ENCODE measurements at places on chromosomes 7 and 10.

- no peak for DNase-seq
These were observed 1381.5 kb upstream of the CELF2 start for GRCh38 chr10:9636216-9636615.

DNA sequence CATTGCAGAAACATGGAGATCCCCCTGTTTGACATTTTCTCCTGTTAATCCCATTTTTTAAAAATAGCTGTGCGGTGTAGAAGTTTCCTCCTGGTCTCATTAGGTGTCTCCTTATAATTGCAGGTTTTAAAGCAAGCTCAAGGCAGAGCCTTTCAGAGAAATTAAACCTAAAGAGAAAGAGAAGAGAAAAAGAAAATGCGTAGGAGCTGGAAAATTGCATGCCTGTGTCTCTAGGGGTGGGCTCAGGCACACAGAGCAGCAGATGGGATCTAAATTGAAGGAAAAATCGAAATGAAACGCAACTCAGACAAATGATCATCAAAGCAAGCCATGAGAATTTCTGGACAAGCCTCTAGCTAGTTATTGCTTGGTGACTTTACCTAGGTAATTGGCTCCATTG lies 40.1 kb downstream of the GPR26 start:
- no peak for DNase-seq

DNA sequence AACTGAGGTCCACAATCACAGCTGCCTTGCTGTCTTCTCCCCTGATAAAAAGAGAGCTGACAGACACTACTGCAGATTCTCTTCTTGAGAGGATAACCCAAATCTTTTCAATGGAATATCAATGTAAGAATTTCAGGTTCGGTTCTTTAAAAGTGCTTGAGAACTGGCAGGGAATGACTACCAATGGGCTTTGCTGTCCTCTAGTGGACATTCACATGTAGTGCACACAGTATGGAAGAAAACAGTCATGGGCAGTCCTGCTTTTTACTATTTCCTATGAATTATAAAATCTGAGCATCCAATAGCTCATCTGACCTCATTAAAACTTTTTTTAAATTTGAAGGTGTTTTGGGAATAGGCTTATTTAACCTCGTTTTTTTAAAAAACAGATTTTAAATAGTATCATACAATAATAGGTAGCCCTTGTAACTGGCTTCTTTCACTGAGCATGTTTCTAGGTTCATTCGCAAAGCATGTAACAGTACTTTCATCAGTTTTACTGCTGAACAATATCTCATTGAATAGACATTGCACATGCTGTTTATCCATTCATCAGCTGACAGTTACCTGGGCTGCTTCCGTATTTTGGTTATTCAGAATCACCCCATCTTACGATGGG lies 18.3 kb downstream of the FZD9 start:
- DNase-seq, result peak; percentile 53

DNA sequence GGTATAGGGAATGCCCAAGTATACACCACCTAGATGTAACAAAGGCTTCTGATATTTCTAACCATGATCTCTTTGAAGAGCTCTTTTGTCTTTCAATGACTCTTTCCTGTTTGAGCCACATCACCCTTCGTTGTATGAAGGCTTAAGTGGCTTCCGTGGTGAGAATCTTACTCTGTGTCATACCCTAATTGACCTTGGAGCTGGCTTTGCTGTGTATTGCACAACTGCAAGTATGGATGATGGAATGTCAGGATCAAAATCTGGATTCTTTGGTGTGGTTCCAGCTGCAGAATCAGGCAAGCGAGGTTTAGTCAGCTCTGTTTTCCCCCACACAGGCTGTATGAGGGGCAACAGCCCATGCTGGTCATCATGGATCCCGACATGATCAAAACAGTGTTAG lies 16.0 kb downstream of the CYP3A43 start:
- DNase-seq, result no peak

GRCh38 chr10:82922046-82922445 lies 1047.1 kb downstream of the NRG3 start:
- no peak for DNase-seq

GRCh38 chr7:157426463-157427301 lies 89.9 kb downstream of the DNAJB6 start:
- DNase-seq, result no peak

DNA sequence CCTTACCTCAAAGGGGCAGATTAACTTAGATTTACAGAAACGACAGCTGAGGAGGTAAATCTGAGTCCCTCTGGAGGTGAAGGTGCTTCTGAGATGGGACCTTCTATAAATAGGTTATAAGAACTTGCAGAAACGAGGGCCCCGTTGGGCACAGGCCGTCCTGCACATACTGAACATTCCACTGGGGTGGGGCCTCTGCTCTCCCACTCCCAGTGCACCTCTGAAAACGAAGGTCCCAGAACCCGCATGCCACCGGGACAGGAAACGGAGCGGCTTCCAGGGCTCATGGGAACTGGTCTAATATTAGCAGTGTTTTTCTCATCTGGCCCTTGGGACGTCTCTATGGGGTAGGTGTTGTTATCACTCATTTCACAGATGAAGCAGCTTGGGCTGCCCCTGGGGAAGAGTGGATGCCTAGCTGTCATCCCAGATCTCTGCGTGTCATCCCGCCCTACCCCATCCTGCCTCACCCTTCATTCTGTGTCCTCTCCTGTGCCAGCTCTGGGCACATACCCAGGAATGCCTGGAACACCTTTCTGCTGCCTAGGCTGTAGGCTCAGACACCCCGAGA lies 19.6 kb downstream of the C10orf62 start:
- no peak for DNase-seq

DNA sequence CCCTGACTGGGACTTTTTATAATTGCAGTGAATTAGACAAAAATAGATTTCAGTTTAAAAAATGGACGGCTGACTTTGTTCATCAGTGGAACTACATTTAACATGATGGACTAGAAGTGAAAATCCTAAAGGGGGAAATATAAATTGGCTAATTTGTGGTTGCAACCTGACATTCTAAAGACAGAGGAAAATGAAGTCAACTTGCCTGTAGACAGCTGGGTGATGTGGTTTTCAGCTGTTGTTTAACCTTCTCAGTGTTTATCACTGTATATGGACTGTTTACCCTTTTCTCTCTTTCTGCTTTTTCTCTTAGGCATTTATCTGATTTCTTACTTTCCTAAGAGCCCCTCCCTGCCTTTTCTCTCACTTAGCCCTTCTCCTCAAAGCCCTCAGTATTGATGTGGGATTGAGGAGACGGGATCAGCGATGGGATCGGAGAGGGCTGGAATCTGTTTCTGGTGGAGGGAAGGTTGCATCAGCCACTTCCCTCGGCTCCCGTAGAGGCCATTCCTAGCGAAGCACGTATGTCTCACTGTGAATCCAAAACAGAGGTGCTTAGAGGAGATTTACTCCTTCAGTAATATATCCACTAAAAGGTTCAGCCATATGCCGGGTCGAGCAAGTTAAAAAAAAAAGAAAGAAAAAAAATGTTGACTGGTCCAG lies 109.0 kb upstream of the KLF6 start:
- DNase-seq, result no peak

- DNase-seq, result peak; percentile 33
These were observed 17.9 kb upstream of the AGK start for GRCh38 chr7:141533149-141533949.

GRCh38 chr7:158018971-158019645 lies 568.5 kb downstream of the PTPRN2 start:
- DNase-seq, result no peak

DNA sequence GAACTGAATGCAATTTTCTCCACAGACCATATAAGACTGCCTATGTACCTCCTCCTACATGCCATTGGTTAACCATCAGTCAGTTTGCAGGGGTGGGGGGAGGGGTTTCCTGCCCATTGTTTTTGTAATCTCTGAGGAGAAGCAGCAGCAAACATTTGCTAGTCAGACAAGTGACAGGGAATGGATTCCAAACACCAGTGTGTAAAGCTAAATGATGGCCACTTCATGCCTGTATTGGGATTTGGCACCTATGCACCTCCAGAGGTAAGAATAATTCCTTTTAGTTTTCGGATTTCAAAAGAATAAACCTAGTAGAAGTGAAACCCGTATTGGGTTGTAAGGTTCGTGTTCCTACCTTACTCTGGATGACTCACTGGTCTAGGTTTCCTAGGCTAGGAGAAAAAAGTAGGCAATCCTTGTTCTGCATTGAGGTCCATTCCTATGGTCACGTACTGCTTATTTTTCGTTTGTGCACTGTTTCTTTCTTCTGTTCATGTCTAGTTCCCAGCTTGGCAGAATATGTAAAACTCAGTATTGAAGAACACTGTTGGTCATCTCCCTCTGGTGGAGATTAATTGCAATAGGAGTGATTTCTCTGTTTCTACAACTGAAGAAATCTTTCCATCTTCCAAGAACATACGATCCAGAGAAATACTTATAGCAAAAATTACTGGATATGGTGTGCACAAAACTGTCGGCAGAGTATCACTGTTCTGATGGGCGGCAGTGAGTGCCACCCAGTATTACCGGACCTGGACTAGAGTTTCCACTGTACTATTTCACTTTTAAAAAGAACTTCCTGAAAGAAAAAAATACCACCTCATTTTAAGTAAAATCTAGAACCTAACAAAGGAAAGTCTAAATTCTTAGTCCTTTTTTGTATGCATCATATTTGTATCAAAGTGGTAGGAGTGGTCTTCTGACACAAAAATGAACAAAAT lies at the start of gene AKR1C3:
Gene AKR1C3 (plus strand): TSS at position 150 of the 941 bp plus-strand sequence. CDS start 31 bp downstream, at position 181.
- peak; percentile 2 for DNase-seq

- DNase-seq, result no peak
These were observed 91.3 kb upstream of the SMIM30 start for GRCh38 chr7:113209449-113210203.

GRCh38 chr10:111007486-111007885 lies 69.3 kb upstream of the ADRA2A start:
- no peak for DNase-seq

DNA sequence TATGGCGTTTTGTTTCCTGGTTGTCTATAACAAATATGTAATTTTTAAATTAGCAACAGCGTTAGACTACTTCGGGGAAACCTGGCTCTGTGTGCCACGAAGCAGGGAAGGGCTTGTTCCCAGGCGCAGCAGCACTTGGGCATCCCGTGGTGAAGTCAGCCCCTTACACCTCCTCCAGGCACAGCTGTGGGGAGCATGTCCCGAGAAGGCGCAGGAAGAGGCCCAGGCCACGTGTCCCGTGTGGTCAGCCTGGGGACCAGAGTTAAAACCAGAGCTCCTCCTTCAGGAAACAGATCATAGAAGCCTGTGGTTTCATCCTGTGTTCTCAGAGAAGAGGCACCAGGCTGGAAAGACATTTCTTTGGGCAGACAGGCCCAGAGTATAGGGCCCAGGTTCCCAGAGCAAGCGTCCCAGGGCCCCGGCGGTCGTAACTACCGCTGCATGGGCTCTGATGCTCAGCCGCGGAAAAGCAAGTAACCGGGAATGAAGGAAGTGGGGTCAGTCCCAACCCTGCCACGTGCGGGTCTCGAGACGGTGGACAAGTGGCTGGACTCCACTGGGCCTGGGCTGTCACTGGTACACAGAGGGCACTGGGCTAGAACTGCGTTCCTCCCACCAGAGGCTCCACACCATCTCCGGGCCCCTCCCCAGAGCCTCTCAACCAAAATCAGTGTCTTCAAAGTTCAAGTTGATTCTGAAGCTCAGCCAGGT lies 7.1 kb downstream of the NUDT1 start:
- no peak for DNase-seq

- peak; percentile 40 for DNase-seq
These were observed 10.6 kb upstream of the DNMBP start for GRCh38 chr10:100020142-100020885.

DNA sequence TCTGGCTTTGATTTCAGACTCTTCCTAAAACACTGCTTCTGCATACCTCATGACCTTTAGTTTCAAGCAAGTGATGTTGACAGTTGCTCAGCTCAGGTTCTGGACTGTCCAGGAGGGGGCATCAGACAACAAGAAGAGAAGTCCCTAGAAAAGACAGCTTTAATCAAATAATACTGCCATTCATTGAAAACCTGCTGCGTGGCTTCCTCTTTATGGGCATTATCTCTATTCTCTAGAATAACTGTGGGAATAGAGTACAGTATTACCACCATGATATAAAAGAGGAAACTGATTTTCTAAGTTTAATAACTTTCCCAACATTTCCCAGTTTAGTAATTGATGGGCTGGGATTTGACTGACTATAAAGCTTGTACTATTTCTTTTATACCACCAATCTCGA lies 170.4 kb downstream of the SNX13 start:
- DNase-seq, result peak; percentile 16
